ENCODE measurements at places on chromosomes 6 and 20. TPM values are rescaled to one million over a fixed set of nuclear protein-coding genes. Genes with fewer than 3 reads are reported as not detected.
A peak's percentile ranks its signal among the peaks of the same experiment; 100 is the strongest.

DNA sequence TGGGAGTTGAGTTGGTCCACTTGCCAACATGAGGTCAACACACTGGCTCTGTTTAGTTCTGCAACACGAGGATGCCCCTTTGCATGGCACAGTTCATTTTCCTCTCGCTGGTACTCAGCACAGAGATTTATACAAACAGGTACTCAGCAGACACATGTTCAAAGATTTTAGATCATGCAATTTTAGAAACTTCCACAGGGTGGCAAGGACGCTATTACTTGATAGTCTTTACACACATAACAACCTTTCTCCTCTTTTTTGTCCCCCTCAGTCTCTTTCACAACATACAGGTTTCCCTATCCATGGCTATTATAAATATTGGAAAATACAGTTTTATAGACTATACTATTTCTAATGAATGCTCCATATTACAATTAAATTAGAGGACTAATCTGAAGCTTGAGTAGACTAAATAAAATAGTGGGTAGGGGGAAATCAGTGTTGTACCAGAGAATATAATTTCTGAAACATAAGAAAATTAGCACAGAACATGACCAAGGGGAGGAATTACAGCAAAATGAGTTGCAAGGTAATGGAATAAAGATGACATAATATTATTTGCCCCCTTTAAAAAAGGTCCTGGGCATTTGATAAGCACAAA lies 331.8 kb upstream of the BTBD3 start:
- DNase-seq: no peak
- no peaks in the 10 kb centered on the region for H3K27me3 ChIP-seq
- no peak overlapping the region for H3K4me3 ChIP-seq
- H3K27ac ChIP-seq: no peak overlapping the region
- no peaks in the 10 kb centered on the region for H3K4me1 ChIP-seq
- no peaks in the 10 kb centered on the region for H3K36me3 ChIP-seq

GRCh38 chr6:33716379-33716778 lies 4.9 kb upstream of the UQCC2 start:
- H3K4me3 ChIP-seq: no peak overlapping the region
- H3K4me1 ChIP-seq: peaks cover 21% of the 10 kb centered on the region
- H3K36me3 ChIP-seq: no peaks in the 10 kb centered on the region
- no peaks in the 10 kb centered on the region for H3K27me3 ChIP-seq

GRCh38 chr6:150236544-150236943 lies 93.7 kb downstream of the PPP1R14C start:
- no peaks in the 10 kb centered on the region for H3K27me3 ChIP-seq
- H3K36me3 ChIP-seq: no peaks in the 10 kb centered on the region
- H3K4me3 ChIP-seq: no peak overlapping the region
- no peak overlapping the region for H3K27ac ChIP-seq

DNA sequence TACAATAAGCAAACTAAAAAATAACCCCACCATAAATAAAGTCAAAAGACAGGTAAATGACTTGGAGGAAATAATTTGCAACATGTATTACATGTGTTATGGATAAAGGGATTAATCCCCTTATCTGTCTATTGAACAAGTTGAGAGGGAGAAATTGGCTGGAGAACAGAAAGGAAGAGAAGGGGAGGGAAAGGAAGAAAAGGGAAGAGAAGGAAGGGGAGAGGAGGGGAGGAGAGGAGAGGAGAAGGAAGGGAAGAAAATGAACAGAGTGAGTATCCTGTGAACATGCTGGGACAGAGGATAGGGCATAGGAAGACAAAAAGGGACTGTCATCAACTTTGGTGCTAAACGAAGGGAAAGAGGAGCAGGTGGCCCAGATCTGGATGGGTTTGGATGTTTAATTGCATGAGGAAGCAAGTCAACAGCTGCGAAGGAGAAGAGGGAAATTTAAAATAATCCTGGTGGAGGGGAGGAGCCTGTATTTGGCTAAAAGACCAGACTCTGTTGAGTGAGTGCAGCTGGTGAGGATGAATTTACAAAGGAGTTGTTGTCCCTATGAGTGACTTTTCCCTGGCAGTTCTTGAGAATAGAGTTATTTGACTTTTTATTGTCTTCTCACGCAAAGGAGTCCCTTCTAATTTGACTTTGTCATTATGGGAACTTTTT lies 14.2 kb upstream of the SHLD1 start:
- no peak overlapping the region for H3K4me3 ChIP-seq
- no peaks in the 10 kb centered on the region for H3K4me1 ChIP-seq
- H3K27me3 ChIP-seq: no peaks in the 10 kb centered on the region
- no peak for DNase-seq
- no peak overlapping the region for H3K27ac ChIP-seq

GRCh38 chr6:14626556-14626955 lies 509.0 kb downstream of the CD83 start:
- no peaks in the 10 kb centered on the region for H3K27me3 ChIP-seq
- no peak for DNase-seq
- H3K4me3 ChIP-seq: no peak overlapping the region

DNA sequence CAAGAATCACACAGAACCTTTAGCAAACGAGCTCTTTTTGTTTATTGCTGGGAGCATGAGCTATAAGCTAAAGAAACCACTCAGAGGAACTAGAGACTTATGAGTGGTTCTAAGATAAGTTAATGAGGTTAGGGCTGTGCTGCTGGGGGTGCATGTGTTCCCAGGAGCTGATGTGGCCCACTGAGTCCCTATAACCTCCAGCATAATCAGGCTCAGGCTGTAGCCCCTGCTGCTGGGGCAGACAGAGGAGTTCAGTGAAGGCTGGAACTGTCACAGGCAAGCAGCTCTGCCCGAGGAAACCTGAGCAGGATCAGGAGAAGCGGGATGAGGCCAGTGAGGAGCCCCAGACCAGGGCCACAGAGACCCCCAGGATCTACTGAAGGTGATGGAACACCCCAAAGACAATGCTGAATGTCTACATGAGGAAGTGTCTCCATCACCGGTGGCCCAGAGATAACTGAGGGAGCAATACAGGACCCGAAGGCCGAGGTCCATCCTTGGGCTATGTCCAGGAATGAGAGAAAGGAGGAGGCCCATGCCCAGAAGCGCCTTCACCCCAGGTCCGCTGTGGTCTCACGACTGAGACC lies 17.3 kb downstream of the TUBB2B start:
- H3K4me1 ChIP-seq: no peaks in the 10 kb centered on the region
- H3K27me3 ChIP-seq: no peaks in the 10 kb centered on the region
- H3K4me3 ChIP-seq: no peak overlapping the region
- no peaks in the 10 kb centered on the region for H3K36me3 ChIP-seq
- no peak for DNase-seq

GRCh38 chr6:139496654-139497344 lies 122.4 kb upstream of the CITED2 start:
- no peak for DNase-seq
- no peak overlapping the region for H3K27ac ChIP-seq
- H3K4me1 ChIP-seq: no peaks in the 10 kb centered on the region

DNA sequence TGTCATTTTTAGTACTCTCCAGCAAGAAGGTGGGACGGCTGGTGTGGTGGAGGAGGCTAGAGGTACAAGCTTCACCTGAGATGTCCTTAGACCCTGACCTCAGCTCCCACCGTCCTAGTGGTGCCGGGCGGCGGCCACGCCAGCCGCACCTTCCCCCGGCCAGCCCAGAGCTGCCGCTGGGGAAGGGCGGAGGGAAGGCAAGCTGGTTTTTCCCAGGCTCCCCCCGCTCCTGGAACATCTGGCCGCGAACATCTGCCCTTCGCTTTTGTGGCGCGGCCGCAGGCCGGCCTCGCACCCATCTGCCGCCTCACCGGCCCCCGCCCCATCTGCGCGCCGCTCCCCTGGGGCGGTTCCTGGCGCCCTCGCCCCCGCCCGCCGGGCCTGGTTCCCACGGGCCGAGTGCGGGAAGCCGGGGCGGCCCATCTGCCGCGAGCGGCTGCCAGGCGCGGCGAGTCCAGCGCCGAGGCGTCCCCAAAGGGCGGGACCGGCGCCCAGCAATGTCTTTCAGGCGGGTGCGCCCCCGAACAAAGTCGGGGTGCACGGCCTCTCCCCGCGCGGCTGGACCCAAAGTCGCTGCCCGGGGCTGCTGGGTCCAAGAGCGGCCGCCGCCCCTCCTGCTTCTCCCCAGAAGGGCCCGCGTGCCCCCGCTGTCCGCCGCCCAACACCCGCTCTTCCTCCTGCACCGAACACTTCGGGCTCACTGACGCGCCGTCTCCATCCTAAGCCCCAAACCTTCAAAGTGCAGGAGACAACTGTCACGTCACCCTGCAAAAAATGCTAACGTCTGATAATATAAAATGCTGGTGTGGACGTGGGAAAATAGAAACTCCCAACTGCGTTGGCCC lies 17.3 kb upstream of the ID1 start:
- no peaks in the 10 kb centered on the region for H3K27me3 ChIP-seq
- no peak for DNase-seq
- peak overlapping the region; percentile 72 for H3K4me3 ChIP-seq
- peak overlapping the region; percentile 72 for H3K27ac ChIP-seq

- H3K4me3 ChIP-seq: peak overlapping the region; percentile 63
- no peaks in the 10 kb centered on the region for H3K27me3 ChIP-seq
- H3K4me1 ChIP-seq: peaks cover 48% of the 10 kb centered on the region
- DNase-seq: peak; percentile 68
- peak overlapping the region; percentile 40 for H3K27ac ChIP-seq
These were observed 915 bp downstream of the TMEM63B start for GRCh38 chr6:44128020-44128917.

The PRRT1 gene
- polyA plus RNA-seq: 0.24 TPM

The SLA2 gene
- 0.18 TPM for polyA plus RNA-seq

The HRH3 gene
- not detected for polyA plus RNA-seq

The ADGRF5 gene
- 7.5 TPM for polyA plus RNA-seq
